ENCODE measurements at places on chromosomes 7 and 10. TPM values are rescaled to one million over a fixed set of nuclear protein-coding genes. Genes with fewer than 3 reads are reported as not detected.

The PTPRZ1 gene
- total RNA-seq: 138 TPM

The NKX2-3 gene
- not detected for total RNA-seq

The SPDYE11 gene
- 0.10 TPM for total RNA-seq

The SPDYE1 gene
- total RNA-seq: 0.10 TPM

The SEC23IP gene
- 32.8 TPM for total RNA-seq

Data from spinal cord (tissue), 10 donors.